NCI-H524 (cell line): ENCODE measurements at places on chromosomes 4 and X.

DNA sequence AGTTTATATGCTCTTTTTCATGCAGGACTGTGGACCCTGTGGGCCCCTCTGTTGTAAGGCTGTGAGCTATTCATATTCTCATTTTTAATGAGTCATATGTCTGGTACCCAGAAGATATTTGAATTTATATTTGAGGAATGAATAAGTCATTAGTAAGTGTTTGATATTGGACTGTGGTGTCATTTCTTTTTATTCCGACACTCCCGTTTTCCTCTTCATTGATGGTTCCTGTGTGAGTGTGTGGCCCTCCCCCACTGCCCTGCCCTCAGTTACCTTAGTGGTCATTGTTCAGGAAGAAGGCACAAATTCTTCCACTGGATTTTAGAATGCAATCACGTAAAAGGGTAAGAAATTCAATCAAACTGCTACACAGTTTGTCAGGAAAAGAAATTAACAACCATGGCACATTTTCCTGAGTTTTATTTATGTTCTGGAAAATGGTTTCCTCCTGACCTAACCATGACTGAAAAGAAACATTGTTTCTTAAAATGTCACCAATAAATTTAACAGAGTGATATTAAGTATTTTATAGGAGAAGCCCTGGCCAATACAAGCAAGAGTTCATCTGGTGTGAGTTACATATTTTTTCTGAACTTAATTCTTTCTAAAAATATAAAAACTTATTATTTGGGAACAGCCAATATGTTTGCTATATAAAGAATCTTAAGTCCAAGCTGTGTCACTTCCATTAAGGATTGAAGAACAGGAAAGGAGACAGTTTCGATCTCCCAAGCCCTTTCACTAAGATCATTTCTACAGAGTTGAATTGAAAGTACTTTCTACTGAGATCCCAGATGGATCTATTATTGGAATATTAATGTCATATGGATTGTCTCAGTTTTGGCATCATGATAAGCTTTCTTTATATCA, 370.5 kb upstream of the ANXA10 start:
- no peak for DNase-seq

GRCh38 chr4:121679267-121679666, 17.5 kb downstream of the ANXA5 start:
- DNase-seq = no peak

GRCh38 chrX:37820646-37821045, 26.7 kb downstream of the DYNLT3 start:
- no peak for DNase-seq

GRCh38 chr4:11488657-11489452, 60.2 kb upstream of the HS3ST1 start:
- no peak for DNase-seq

GRCh38 chr4:108047199-108047598, 57.5 kb downstream of the HADH start:
- DNase-seq = no peak

- peak; percentile 21 for DNase-seq
Measured at GRCh38 chrX:135345107-135345589, 35.9 kb downstream of the ETDC start.

- peak; percentile 48 for DNase-seq
Measured at GRCh38 chr4:153850533-153851280, 61.8 kb upstream of the SFRP2 start.
